ENCODE measurements at places on chromosomes 12 and 14. TPM values are rescaled to one million over a fixed set of nuclear protein-coding genes. Genes with fewer than 3 reads are reported as not detected.

DNA sequence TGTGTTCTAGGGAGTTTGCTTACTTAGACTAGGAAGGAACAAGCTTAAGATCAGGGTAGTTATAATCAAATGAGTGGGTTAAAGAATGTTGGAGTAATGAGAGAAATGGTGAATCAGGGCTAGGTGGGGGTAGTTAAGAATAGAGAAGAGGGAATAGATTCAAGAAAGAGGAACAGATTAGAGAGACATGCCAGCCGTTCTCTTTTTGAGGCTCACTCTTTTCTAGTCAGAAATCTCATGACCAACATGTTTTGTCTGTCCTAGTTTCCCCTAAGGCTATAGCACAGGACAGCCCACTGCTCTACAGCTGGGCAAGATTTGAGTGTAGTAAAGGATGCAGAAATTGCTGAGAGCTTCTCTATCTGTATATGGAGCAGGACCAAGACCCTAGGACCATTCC, 258.4 kb downstream of the AKAP6 start:
- H3K27ac ChIP-seq = no peak overlapping the region
- no peaks in the 10 kb centered on the region for H3K36me3 ChIP-seq
- H3K4me3 ChIP-seq = no peak overlapping the region
- no peak for DNase-seq

DNA sequence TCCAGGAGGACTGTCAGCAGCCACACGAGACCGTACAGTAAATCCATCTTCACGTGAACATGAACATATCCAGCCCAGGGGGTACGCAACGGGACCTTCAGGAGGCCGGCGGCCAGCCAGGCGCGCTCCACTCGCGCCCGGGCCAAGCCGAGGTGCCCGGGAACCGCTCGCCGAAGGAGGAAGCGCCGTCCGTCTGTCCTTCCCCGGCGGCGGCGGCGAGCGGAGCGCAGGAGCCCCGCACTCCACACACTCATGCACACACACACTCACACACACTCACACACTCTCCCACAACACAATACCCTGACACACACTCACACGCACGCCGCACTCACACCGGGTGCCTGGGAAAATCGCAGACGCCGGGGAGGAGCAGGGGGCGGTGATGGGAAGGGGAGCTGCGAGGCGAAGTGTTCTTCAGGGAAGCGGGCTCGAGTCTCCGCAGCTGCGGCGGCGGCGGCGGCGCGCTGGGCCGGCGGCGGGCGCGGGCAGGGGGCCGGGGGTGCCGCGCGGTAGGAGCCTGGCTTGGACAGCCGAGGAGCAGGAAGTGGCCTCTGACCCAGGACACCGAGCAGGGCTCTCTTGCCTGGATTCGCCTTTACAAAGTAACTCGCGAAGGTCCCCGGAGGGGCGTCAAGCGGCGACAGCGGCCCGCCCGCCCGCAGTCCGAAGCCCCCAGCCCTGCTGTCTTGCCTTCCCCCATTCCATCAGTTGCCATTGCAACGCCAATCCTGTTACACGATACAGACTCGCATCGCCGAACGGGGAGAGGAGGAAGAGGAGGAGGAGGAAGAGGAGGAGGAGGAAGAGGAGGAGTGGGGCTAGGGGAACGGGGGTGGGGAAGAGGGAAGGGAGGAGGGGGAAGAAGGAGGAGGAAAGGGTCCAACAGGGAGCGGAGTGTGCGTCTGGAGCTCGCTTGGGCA, 601 bp downstream of the MDGA2 start:
- no peak for DNase-seq
- H3K27ac ChIP-seq = no peak overlapping the region
- no peaks in the 10 kb centered on the region for H3K36me3 ChIP-seq

- DNase-seq = no peak
- no peak overlapping the region for H3K4me3 ChIP-seq
- no peak overlapping the region for H3K27ac ChIP-seq
- H3K27me3 ChIP-seq = no peaks in the 10 kb centered on the region
- H3K4me1 ChIP-seq = no peaks in the 10 kb centered on the region
These were observed 6.0 kb upstream of the ACOT6 start for GRCh38 chr14:73606271-73606670.

- H3K36me3 ChIP-seq = no peaks in the 10 kb centered on the region
- no peaks in the 10 kb centered on the region for H3K4me1 ChIP-seq
- H3K27me3 ChIP-seq = no peaks in the 10 kb centered on the region
- DNase-seq = no peak
- no peak overlapping the region for H3K4me3 ChIP-seq
These were observed 1029.8 kb upstream of the TMEM132C start for GRCh38 chr12:127237151-127237550.

GRCh38 chr12:20751046-20751445, 55.9 kb downstream of the SLCO1C1 start:
- H3K4me1 ChIP-seq = no peaks in the 10 kb centered on the region
- no peak overlapping the region for H3K27ac ChIP-seq
- H3K27me3 ChIP-seq = no peaks in the 10 kb centered on the region
- no peak overlapping the region for H3K4me3 ChIP-seq
- no peak for DNase-seq

DNA sequence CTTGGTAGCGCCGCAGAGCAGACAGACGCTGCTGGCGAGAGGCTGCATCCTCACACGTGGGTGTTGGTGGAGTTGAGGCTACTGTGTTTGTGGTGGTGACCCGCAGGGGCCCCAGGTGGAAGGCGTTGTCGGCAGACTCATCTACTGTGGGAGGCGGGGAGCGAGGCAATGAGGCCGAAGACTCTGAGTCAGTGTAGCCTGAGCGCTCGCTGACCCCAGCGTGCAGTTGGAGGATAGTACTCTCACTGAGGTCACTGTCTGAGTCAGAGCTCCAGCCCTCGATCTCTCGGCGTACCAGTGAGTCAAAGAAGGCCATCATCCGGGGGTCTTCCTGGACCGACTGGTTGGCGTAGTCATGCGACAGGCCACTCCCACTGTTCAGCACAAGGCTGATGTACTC, 76.0 kb upstream of the ACTN1 start:
- no peak for DNase-seq
- H3K27ac ChIP-seq = peak overlapping the region; percentile 78
- H3K27me3 ChIP-seq = no peaks in the 10 kb centered on the region
- peaks cover 7% of the 10 kb centered on the region for H3K36me3 ChIP-seq
- no peak overlapping the region for H3K4me3 ChIP-seq

- no peaks in the 10 kb centered on the region for H3K36me3 ChIP-seq
- peaks cover 4% of the 10 kb centered on the region for H3K4me1 ChIP-seq
- no peaks in the 10 kb centered on the region for H3K27me3 ChIP-seq
- H3K4me3 ChIP-seq = no peak overlapping the region
These were observed 411.2 kb downstream of the AEBP2 start for GRCh38 chr12:19850346-19851065.

DNA sequence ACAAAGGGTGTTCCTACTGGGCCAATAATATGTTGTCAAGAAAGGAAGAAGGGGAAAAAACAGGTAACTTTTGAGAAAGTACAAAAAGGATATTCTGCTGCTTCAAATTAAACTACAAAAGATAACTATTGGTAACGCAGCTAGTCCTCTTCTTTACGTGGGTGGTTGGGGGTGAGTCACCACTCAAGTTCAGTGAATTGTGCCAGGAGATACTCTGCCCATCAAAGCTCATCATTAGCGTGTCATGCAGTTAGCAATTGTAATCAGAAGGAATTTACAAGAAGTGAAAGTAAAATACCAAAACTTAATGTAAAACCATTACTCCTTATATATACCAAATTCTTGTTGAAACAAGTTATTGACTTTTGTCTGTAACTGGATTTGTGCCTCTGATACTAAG, 342.0 kb downstream of the NPAS3 start:
- H3K4me3 ChIP-seq = no peak overlapping the region
- H3K27me3 ChIP-seq = no peaks in the 10 kb centered on the region
- no peak overlapping the region for H3K27ac ChIP-seq
- no peaks in the 10 kb centered on the region for H3K36me3 ChIP-seq
- no peaks in the 10 kb centered on the region for H3K4me1 ChIP-seq
- no peak for DNase-seq

DNA sequence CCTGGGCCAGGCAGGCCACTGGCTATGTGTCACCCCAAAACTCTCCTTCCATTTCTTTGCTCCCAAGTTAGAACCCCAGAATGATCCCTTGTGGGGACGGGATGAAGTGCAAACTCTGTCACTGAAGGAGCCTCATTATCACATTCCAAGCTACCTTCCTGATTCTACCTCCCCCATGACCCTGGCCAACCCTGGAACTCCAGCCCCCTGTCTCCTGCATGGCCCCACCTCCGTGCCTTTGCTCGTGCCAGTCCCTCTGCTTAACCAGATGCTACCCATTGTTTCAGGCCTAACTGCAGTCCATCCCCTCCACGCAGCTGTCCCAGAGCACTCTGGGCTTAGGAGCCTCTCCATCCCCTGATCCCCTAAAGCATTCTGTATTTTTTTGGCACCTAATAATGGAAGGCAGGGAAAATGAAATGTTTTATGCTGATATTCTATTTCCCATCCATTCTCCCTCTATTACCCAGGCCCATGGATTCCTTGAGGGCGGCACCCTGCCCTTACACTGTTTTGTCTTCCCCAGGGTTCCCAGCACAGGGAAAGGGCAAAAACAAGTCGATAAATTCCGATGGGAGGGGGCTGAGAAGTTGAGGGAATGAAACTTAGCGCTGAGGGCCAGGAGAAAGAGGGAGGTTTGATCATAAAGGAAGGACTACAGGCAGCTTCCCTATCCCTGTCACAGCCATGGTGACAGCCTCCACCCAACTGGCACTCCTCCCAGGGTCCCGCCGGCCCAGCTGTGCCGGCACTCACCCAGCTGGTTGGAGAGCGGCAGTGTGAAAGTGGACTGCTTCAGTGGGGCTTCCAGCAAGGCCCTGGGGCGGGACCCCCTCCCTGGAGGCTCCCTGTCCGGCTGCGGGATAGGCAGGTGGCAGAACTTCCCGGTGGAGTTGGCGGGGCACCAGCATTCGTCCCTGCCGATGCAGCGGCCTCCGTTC, 58.1 kb downstream of the ISCA2 start:
- no peaks in the 10 kb centered on the region for H3K27me3 ChIP-seq
- peaks cover 2% of the 10 kb centered on the region for H3K36me3 ChIP-seq
- DNase-seq = peak; percentile 86
- H3K4me1 ChIP-seq = peaks cover 3% of the 10 kb centered on the region
- H3K27ac ChIP-seq = peak overlapping the region; percentile 10
- H3K4me3 ChIP-seq = no peak overlapping the region

DNA sequence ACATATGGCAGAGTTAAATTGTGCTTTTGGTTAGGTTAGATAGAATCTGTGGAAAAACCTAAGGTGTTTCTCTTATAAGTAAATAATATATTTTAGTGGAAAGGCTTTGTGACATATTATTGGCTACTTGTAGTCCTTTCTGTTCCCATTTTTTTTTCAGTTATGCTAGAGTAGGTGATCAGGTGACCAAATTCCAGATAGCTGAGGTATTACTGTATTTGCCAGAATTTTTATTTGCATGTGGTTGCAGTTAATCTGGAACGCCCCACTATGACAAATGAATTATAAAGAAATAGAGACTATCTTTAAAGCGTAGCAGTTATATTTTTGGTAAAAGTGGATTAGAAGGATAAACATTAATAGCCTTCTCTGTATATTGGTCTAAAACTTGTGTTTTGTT, 52.0 kb downstream of the ARHGAP5 start:
- H3K27ac ChIP-seq = no peak overlapping the region
- H3K36me3 ChIP-seq = no peaks in the 10 kb centered on the region
- no peak overlapping the region for H3K4me3 ChIP-seq
- H3K27me3 ChIP-seq = no peaks in the 10 kb centered on the region
- H3K4me1 ChIP-seq = no peaks in the 10 kb centered on the region

- no peaks in the 10 kb centered on the region for H3K27me3 ChIP-seq
- no peak overlapping the region for H3K27ac ChIP-seq
- H3K36me3 ChIP-seq = no peaks in the 10 kb centered on the region
- no peak for DNase-seq
These were observed 37.2 kb downstream of the ATF7IP start for GRCh38 chr12:14402697-14403096.

DNA sequence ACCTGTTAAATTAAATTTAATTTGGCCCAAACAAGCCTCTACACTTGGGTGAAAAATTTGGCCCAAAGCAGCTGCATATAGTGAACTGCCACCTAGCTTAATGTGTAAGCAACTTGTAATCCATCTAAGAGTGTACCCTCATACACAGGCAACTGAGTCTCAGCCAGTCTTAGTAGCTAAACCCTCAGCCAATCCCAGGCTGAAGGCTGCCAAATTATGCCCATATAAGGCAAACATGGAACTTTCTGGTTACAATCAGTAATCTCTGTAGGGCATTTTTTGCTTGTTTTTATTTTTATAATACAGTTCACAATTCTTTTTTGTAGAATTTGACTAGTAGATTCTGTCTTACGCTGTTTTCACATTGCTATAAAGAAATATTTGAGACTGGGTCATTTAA, 958.7 kb downstream of the FSCB start:
- no peak for DNase-seq
- no peaks in the 10 kb centered on the region for H3K27me3 ChIP-seq
- no peak overlapping the region for H3K27ac ChIP-seq

DNA sequence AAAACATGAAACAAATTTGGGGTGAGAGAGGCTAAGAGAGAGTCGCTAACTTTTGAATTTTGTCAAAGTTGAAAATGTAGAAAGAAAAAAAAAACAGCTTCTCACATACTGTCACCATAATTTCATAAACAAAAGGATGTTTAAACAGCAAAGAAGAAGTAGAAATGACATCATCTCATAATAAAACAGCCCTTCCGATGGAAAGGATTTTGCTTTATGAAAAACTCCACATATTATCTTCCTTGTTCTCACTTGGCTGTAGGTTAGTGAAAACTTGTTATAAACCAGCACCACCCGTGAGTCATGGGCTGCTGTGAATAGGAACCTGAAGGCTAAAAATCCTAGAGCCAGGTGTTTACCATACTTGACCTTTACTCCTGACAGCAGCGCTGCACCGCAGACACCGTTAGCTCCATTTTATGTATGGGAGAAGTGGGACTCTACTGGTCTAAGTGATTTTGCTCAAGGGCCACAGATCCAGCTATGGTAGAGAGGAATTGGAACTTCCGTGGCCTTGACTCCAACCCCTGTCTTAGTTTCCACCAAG, 63.0 kb upstream of the VRK1 start:
- H3K27ac ChIP-seq = no peak overlapping the region
- H3K36me3 ChIP-seq = no peaks in the 10 kb centered on the region
- H3K4me3 ChIP-seq = no peak overlapping the region
- no peaks in the 10 kb centered on the region for H3K4me1 ChIP-seq

- H3K4me1 ChIP-seq = peaks cover 4% of the 10 kb centered on the region
- no peaks in the 10 kb centered on the region for H3K27me3 ChIP-seq
- no peak for DNase-seq
- H3K27ac ChIP-seq = peak overlapping the region; percentile 97
- H3K4me3 ChIP-seq = no peak overlapping the region
These were observed 11.4 kb upstream of the ATP2A2 start for GRCh38 chr12:110269622-110270124.

The C12orf50 gene
- total RNA-seq = 0.48 TPM

The REP15 gene
- 4.3 TPM for total RNA-seq

The SERPINA9 gene
- total RNA-seq = not detected

The FAM222A gene
- 0.52 TPM for total RNA-seq

The TAS2R10 gene
- 1.8 TPM for total RNA-seq

The SIX6 gene
- total RNA-seq = not detected

The SYT10 gene
- total RNA-seq = 0.30 TPM

The KRT83 gene
- not detected for total RNA-seq

The IL22 gene
- total RNA-seq = not detected

The BBOF1 gene
- 4.6 TPM for total RNA-seq

The SLC8A3 gene
- 0.23 TPM for total RNA-seq

The MYF5 gene
- total RNA-seq = not detected

Data from aorta (tissue), 5 donors.